Fibroblast of gingiva (primary cell): ENCODE measurements at places on chromosomes 16 and 17.

GRCh38 chr16:54325616-54326265 lies 39.2 kb upstream of the IRX3 start:
- DNase-seq = no peak

GRCh38 chr17:58536542-58536941 lies 22.1 kb upstream of the MTMR4 start:
- no peak for DNase-seq

DNA sequence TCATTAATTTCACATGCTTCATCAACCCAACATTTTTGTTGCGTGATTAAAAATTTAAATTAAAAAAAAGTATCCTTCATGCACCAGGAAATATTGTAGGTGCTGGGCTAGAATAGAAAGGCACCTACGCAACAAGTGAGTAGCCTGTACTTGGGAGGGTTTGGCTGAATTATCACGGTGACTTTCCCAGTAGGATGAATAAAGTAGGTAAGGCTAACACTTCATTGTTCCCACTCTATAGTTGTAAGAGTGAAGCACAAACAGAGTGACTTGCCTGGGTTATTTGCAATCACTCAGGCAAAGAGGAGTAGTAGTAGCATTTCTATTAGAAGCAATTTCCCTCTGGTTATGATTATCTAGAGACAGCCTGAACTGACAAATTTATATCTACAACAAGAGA lies 62.5 kb downstream of the DNAH3 start:
- no peak for DNase-seq

GRCh38 chr17:74770498-74771318 lies 5.4 kb downstream of the NAT9 start:
- DNase-seq = no peak

DNA sequence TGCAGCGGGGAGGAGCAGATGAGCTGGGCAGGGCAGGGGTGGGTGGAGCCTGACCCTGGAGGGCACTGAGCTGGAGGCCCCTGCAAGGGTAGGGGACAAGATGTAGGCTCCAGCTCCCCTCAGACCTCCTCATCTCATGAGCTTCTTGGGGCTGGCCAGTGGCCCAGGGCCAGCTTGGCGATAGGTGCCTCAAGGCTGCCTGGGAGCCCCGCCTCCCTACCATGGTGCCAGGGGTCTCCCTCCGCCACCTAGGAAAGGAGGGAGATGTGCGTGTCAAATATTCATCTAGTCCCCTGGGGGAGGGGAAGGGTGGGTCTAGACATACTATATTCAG lies 3.9 kb downstream of the HIRIP3 start:
- no peak for DNase-seq

GRCh38 chr17:6639586-6640535 lies 650 bp downstream of the KIAA0753 start:
- DNase-seq = peak; percentile 43

DNA sequence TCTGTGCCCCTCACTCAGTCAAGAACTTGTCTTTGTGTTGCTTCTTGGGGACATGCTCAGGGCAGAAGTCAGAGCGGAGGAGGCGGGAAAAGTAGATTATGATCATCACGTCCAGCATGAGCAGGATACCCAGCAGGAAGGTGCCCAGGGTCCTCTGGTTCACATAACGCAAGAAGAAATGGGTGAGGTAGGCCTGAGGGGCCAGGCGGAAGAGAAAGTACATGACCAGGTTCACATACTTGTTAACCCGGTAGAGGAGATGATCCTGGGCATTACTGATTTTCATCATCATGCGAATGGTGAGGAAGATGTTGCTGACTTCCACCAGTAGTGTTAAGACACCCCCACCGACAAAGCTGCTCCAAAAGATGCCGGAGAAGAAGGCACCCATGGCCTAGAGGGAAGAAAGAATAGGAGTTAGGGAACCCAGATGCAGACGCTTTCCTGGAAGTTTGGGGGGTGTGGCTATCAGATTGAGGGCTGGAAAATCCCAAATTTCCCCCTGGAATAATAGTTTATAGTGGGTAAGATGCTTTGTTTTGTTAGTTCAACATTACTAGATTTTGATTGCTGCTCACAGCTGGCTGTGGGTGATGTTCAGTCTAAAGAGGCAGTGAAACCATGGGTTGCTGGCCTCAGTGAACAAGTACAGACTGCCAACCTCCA lies 1.4 kb downstream of the TLCD1 start:
- no peak for DNase-seq

GRCh38 chr16:28504707-28505404 lies 1.8 kb downstream of the IL27 start:
- DNase-seq = no peak

DNA sequence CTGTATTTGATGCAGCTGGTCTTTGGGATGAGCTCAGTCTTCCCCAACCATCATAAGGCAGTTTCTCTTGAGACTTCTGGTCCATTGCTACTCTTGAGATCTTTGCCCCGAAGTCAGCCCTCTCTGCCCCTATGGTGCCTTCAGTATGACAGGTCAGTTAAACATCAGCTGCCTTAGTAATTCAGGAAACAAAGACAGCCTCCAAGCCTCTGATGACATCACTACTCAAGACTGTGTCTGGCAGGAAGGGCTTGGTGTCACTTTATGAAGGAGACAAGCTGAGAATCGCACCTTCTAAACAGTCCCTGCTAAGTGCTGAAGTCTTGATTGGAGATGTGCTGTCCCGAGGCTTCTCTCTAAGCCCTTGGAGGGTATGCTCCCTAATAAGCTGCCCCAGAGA lies 104.9 kb upstream of the TBX2 start:
- peak; percentile 28 for DNase-seq

DNA sequence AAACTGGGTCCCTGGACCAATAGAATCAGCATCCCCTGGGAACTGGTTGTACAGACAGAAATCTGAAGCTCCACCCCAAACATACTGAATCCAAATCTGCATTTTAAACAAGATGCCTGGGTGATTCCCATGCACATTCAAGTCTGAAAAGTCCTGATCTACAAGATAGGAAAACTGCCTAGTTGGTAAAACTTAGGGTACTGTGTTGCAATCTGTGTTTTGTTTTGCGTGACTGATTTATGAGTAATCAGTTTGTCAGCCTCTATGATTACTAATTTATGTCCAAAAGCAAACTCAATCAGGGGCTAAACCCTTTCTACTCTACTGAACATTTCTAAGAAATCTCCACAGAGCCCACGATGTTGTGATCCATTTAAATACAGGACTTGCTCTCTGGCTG lies 103.8 kb downstream of the YPEL2 start:
- DNase-seq = peak; percentile 89

DNA sequence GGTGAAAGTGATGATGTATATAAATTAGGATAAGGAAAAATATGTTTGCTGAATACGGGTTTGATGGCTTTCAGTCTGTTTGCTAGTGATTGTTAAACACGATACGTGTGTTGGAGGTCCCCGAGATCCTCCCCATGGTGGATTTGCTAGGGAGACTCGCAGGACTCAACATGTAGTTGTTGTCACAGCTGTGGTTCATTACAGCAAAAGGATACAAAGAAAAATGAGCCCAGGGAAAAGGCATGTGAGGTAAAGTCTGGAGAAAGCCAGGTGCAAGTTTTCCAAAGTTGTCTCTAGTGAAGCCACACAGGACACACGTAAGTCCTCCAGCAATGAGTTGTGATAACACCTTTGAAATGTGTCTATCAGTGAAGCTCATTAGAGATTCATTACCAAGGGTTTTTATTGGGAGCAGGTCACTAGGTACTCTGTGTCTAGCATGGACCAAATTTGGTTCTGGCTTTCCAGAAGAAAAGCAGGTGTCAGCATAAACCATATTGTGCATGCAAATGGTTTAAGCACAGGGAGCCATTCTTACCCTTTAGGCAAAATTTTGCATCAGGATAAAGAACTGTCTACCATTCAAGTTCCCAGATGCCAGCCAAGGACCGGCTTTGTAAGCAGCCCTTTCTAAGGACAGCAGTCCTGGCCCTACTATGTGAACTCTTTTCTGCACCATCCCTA lies 215.2 kb upstream of the WSCD1 start:
- no peak for DNase-seq

- DNase-seq = no peak
Measured at GRCh38 chr16:67192781-67193361, 916 bp downstream of the E2F4 start.

GRCh38 chr17:38861399-38861843 lies 7.9 kb upstream of the RPL23 start:
- peak; percentile 34 for DNase-seq
